ENCODE measurements at places on chromosomes 2 and 18.
A peak's percentile ranks its signal among the peaks of the same experiment; 100 is the strongest.

GRCh38 chr18:69444221-69444620, 43.5 kb downstream of the DOK6 start:
- DNase-seq, result no peak

GRCh38 chr2:127392133-127392827, 4.5 kb upstream of the MAP3K2 start:
- DNase-seq, result no peak

DNA sequence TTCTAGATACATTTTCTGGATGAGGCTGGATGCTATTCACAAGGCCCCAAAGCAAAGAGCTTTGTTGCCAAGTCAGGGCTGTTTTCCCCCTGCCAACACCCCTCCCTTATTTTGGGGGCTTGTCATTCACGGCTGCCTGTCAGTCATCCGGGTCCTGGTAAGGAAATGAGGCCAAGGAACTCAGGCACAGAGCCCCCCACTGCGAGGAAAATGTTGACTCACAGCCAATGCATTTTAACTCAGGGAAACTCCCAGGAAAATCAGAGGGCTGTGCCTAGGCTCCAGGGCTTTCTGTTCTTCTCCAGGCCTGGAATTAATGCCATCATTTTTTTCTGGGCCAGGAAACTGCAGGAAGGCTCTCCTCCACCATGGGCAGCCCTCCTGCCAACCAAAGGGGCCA, 241.1 kb downstream of the SMAD2 start:
- no peak for DNase-seq

DNA sequence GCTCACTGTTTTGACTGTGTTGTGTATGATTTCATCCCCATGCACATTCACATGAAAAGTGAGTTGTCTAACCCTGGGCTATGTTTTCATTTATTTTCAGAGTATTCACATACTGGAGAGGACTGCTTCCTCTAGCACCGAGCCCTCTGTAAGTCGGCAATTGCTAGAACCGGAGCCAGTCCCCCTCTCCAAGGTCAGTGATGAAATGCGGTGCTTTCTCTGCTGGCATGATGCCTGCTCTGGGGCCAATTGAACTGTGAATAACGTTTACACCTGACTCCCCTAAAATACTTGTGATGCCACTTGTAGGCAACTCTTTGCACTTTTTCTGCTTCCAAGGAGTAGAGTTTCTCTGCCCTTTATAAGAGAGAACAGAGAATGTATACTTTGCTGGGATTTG, 126.9 kb downstream of the PRKRA start:
- no peak for DNase-seq

GRCh38 chr2:169069833-169070232, 470 bp downstream of the DHRS9 start:
- no peak for DNase-seq

DNA sequence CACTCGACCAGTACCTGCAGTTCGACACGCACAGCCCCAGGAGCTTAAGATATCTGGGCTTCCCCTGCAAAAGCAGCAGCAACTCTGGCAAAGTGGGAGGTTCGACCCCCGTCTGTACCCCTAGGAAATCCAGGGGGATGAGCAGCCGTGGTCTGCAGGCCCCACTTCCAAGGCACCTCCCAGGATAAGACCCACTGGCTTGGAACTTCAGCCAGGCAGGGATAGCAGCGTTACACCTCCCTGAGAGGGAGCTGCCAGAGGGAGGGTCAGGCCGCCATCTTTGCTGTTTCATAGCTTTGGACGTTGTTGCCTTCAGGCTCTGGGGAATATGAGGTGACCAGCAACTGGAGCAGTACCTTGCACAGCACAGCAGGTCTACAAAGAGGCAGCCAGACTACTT, 351.1 kb downstream of the SOX11 start:
- no peak for DNase-seq

GRCh38 chr2:181396256-181397123, 60.7 kb upstream of the ITGA4 start:
- no peak for DNase-seq

GRCh38 chr2:134774786-134775641, 56.2 kb upstream of the TMEM163 start:
- DNase-seq, result peak; percentile 61

- no peak for DNase-seq
Observed at GRCh38 chr2:151165105-151165684, 96.5 kb downstream of the RBM43 start.

GRCh38 chr2:5316001-5316490, 376.1 kb upstream of the SOX11 start:
- DNase-seq, result peak; percentile 50

GRCh38 chr2:237214030-237214675, 128.5 kb downstream of the COPS8 start:
- no peak for DNase-seq

DNA sequence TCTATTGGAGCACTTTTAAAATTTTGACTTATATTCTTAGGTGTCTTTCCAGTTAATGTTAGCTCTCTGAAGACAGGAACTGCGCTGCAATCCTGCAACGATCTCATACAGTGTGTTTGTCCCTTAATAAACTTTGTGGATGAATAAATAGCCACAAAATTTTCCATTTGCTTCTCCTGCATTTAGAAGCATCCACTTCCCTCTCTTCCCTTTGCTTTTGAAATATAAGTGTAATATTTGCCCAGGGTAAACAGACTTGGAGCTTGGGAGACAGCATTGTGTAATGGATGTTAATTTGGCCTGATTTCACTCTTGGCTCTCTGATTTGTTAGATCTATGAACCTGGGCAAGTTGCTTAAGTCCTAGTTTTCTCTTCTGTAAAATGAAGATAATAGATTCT, 58.2 kb upstream of the CD28 start:
- no peak for DNase-seq

- no peak for DNase-seq
Observed at GRCh38 chr2:53473775-53474311, 293.8 kb upstream of the CHAC2 start.
